ENCODE measurements at places on chromosomes 5 and 9. TPM values are rescaled to one million over a fixed set of nuclear protein-coding genes. Genes with fewer than 3 reads are reported as not detected.

The DND1 gene
- 2.3 TPM for total RNA-seq

DNA sequence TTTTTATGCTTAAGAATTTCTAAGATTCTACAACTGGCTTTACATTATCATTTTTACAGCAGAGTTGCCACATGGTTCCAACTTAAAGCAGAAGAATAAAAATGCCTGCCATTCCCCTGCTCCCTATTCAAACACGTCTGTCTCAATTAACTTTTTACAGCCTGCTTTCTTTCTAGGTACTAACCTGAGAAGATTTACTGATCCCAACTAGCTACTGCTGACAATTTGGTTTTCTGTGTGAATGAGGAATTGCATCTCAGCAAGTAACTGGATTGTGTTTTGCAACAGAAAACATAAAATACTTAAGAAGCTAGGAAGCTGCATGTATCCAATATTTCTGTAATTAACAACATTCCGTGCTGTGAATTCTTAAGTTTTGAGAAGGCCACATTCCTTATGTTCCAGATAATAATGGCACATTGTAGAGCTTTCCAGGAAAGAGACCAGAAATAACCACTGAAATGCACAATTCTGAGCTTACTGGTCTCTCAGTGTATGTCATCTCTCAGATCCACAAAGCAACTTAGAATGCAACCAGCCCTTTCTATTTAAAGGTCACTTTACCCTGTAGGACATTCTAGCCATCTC lies 306.8 kb upstream of the NMUR2 start:
- no peak for DNase-seq
- no peak overlapping the region for H3K27ac ChIP-seq
- no peaks in the 10 kb centered on the region for H3K4me1 ChIP-seq
- H3K36me3 ChIP-seq = no peaks in the 10 kb centered on the region
- H3K27me3 ChIP-seq = no peaks in the 10 kb centered on the region

GRCh38 chr9:7892975-7893374 lies 93.4 kb upstream of the DMAC1 start:
- no peaks in the 10 kb centered on the region for H3K4me1 ChIP-seq
- H3K36me3 ChIP-seq = no peaks in the 10 kb centered on the region
- H3K27me3 ChIP-seq = no peaks in the 10 kb centered on the region
- H3K27ac ChIP-seq = no peak overlapping the region
- H3K4me3 ChIP-seq = no peak overlapping the region
- no peak for DNase-seq

- H3K27me3 ChIP-seq = no peaks in the 10 kb centered on the region
- no peaks in the 10 kb centered on the region for H3K4me1 ChIP-seq
- no peaks in the 10 kb centered on the region for H3K36me3 ChIP-seq
- DNase-seq = no peak
- no peak overlapping the region for H3K4me3 ChIP-seq
These were observed 107.2 kb downstream of the NDUFS4 start for GRCh38 chr5:53667621-53668020.

The PCDHGC4 gene
- total RNA-seq = 0.05 TPM

DNA sequence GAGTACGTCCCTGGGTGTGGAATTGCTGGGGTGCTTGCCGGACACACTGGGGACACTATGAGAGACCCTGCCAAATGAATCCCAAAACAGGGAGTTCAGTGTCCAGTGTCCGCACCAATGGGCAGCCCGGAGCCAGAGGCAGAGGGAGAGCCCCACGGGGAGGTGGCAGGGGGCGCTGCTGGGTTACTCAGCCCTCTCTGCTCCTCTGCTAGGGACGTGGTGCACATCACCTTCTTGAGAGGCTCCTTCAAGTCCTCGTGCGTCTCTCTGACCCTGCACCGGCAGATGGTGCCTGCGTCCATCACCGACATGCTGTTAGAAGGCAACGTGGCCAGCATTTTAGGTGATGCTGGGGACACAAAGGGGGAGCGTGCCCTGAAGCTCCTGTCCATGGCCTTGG lies 20.8 kb downstream of the STKLD1 start:
- 0 out of 2 replicates have a peak, but pooled peaks cover 2% of the 10 kb centered on the region for H3K27me3 ChIP-seq
- no peak overlapping the region for H3K4me3 ChIP-seq
- H3K27ac ChIP-seq = no peak overlapping the region
- DNase-seq = no peak
- no peaks in the 10 kb centered on the region for H3K36me3 ChIP-seq

GRCh38 chr5:20305463-20305862 lies 317.5 kb upstream of the CDH18 start:
- no peaks in the 10 kb centered on the region for H3K4me1 ChIP-seq
- H3K4me3 ChIP-seq = no peak overlapping the region
- no peak for DNase-seq
- no peaks in the 10 kb centered on the region for H3K36me3 ChIP-seq
- no peak overlapping the region for H3K27ac ChIP-seq
- no peaks in the 10 kb centered on the region for H3K27me3 ChIP-seq
